ENCODE measurements at places on chromosomes 11 and 22.

- DNase-seq, result no peak
Measured at GRCh38 chr11:61826930-61827570, 1.1 kb upstream of the FADS2 start.

- DNase-seq, result no peak
Measured at GRCh38 chr11:105220121-105220520, 80.6 kb upstream of the CARD18 start.

DNA sequence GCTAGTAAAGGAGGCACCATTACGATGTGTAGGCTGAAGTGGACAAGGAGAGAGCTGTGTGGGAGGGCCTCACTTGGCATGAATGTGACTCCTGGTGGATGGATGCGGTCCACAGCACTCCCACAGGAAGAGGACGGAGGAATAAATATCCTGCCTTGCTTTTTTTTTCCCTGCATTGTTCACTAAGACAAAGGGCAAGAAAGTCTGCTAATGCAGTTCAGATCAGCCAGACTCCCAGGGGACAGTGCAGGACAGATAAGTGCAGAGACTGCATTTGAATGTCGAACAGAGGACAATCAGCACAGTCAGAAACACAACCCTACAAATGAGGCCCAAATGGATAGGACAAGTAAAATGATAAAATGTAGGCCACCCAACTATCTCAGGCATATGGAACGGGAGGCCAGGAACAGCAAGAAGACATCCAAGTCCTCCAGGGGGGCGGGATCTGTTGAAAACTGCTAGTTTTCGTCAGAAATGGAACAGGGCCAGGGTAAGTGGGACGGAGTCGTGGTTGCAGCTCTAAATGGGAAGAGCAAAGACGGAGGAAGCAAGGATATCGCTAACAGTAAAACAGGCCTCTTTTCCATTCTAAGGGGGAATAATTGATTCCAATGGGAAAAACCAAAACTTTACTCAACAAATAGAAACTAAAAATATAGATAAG lies 25.2 kb upstream of the OR8B8 start:
- no peak for DNase-seq

DNA sequence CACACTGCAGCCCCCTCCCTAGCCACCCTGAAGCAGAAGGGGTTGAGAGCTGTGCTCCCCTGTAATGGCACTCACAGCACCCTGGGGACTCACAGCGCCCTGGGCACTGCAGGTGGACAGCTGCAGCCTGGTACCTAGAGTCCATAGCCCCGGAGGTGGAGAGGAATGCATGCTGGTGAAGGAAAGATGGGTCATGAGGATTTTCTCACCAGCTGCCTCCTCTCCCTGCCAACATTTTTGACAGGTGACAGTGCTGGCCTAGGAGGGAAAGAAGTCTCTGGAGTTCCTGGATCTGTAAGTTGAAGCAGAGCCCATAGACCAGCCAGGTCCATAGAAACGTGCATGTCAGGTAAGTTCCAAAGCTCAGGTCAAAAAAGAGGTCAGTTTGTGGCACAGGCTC lies 330.5 kb downstream of the TENM4 start:
- DNase-seq, result no peak

- DNase-seq, result no peak
Measured at GRCh38 chr11:83655976-83656375, 369.8 kb upstream of the CCDC90B start.

GRCh38 chr11:130047141-130047540 lies 22.6 kb upstream of the APLP2 start:
- no peak for DNase-seq

DNA sequence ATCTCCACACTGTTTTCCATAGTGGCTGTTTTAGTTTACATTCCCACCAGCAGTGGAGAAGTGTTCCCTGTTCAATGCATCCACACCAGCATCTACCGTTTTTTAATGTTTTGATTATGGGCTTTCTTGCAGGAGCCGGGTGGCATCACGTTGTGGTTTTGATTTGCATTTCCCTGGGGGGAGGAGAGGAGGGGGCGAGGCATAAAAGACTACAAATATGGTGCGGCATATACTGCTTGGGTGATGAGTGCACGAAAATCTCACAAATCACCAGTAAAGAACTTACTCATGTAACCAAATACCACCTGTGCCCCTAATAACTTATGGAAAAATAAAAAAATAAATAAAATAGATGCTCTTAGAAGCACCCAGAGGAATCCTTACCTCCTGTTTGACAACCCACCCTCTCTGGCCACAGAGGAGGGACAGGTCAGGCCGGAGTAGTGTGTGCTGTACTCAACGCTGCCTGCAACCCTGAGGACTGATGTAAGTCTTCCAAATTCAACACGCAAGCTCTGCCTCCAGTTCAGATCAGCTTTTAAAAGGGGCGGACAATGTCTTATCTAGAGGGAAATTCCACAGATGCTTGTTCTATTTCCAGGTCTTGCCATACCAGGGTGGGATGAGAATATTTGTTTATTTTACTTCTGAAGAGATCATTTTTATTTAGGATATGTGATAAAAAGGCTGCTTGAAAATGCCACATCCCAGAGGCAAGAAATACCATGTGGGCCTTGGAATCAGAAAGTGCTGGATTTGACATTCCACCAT lies 329.6 kb upstream of the B3GAT1 start:
- DNase-seq, result no peak

All from brain pericyte (primary cell).